ENCODE measurements at places on chromosomes 16 and 17.

GRCh38 chr17:5065227-5065744 is 13.0 kb upstream of the ZFP3 start:
- no peak for DNase-seq

DNA sequence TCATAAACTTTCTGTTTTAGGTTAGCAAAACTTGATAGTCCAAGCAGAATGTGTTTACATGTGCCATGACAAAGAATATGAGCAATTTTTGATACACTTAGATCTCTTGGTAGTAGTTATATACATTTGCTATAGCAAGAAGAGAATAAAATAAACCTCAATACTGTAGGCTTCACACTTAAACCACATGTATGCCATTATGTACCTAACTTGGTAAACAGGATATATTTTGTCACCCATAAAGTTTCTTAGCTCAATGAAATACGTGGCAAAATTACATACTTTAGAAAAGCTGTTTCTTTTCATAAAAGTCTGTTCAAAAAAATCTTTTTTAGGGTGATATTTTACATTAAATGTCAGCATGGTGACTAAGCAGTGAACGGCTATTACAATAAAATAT is 184.7 kb downstream of the MYO1D start:
- DNase-seq = no peak

DNA sequence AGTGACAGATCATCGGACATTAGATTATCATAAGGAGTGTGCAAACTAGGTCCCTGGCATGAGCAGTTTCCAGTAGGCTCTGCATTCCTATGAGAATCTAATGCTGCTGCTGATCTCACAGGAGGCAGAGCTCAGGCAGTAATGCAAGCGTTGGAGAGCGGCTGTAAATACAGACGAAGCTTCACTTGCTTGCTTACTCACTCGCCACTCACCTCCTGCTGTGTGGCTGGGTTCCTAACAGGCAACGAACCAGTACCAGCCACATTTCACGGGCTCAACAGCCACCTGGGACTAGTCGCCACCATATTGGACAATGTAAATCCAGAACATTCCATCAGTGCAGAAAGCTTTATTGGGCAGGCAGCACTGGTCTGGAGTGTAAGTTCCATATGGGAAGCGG is 7.7 kb downstream of the JPH3 start:
- DNase-seq = no peak

DNA sequence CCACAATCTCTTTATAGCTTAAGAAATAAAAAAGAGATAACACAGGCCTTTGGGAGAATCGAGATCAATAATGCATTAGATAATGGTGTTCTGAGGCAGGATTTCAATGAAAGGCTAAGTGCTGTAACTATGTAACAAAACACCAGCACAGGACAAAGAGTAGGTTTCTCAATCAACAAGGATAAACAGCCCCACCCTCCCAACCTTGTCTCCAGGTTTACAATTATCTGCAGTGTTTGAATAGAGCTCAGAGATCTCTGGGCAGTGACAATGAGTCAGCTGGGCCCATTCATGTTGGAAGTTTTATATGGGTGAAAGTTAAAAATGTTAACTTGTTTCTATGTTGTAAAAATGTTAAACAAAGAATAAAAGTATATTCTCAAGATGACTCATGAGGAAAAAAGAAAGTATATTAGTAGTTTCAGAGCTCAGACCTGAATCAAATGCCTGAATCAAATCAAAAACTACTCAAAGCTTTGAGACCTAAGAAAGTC is 17.0 kb upstream of the KRT20 start:
- peak; percentile 60 for DNase-seq

- no peak for DNase-seq
Measured at GRCh38 chr16:51272420-51272819, 121.3 kb upstream of the SALL1 start.

Data from NCI-H2107 (cell line).